ENCODE measurements at places on chromosomes 2 and 18. TPM values are rescaled to one million over a fixed set of nuclear protein-coding genes. Genes with fewer than 3 reads are reported as not detected.

Gene POMC
- 4.3 TPM for total RNA-seq

Gene RFTN2
- total RNA-seq = not detected

Gene MATN3
- not detected for total RNA-seq

Gene SLC19A3
- total RNA-seq = not detected

Gene ABHD1
- 0.21 TPM for total RNA-seq

Gene FN1
- total RNA-seq = 2.5 TPM

All from activated CD8-positive, alpha-beta memory T cell treated with anti-CD3 and anti-CD28 coated beads, Interleukin-2, amount 10 ng/mL, durations not matched to agents 7 days and 5 days (primary cell).